ENCODE measurements at places on chromosomes 5 and 9.

- H3K27ac ChIP-seq = no peak overlapping the region
- peak overlapping the region; percentile 60 for H3K4me3 ChIP-seq
- H3K36me3 ChIP-seq = no peaks in the 10 kb centered on the region
Observed at GRCh38 chr5:55231029-55231918, 2.1 kb downstream of the CCNO start.

DNA sequence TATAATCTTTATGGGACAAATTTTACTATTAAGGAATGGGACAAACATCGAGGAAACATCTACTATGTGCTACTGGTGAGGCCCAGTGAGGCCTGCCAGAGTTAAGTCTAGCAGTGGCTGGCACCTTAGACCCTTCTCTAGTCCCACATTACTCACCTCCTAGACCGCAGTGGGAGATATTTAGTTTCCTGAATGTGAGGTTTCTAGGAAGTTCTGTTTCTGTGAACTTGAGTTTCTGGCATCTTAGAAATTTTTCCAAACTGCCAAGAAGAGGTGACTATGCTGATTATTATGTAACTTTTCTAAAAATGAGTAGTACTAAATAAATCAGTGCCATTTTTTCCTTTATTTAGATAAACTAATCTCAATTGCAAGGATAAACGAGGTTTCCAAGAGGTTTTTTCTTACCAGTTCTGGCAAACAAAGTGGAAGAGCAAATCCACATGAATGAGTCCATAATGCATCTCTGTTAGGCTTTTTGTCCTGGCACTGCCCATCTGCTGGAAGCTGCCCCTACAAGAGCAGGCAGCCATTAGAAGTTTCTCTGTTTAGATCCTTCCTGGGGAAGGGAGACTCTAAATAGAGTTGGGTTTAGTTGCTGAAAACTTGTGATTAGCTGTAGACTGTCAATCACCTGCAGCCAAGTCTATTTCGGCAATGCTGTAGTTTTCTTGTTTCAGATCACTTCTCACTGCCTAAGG is 348.7 kb downstream of the MAN2A1 start:
- no peaks in the 10 kb centered on the region for H3K36me3 ChIP-seq
- H3K27me3 ChIP-seq = no peaks in the 10 kb centered on the region
- H3K4me1 ChIP-seq = peaks cover 7% of the 10 kb centered on the region
- H3K27ac ChIP-seq = peak overlapping the region; percentile 6

- no peaks in the 10 kb centered on the region for H3K4me1 ChIP-seq
- no peak overlapping the region for H3K4me3 ChIP-seq
- DNase-seq = no peak
- H3K27me3 ChIP-seq = no peaks in the 10 kb centered on the region
Observed at GRCh38 chr5:40484495-40484894, 195.2 kb upstream of the PTGER4 start.

DNA sequence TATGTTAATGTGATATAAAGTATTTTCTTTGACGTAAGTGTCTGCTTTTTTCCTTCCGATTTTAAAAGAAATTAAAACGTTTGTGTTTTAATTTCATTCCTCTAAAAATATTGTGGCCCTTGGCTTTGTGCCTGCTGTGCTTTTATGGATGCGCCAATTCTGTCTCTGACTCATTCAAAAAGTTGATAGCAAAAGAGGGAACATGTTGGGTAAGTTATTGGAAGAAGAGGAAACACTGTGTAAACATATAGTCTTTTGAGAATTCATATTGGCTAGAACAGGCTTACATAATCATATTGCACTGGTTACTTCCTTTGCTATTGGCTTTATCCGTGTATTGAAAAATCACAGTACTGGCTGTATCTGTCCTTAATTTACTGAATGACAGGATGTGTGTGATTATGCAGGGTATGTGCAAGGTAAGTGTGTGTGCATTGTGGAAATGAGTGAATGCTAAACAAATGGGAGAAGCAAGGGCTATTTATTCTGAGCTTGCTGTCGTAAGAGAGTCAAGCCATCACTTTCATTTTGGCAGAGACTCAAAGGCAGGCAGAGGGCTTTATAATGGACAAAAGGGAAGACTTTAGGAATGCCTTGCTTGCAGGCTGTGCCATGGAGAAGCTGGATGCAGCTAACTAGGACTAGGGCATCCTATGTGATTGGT is 67.8 kb downstream of the SGCD start:
- no peak overlapping the region for H3K4me3 ChIP-seq
- peaks cover 48% of the 10 kb centered on the region for H3K4me1 ChIP-seq
- H3K27me3 ChIP-seq = no peaks in the 10 kb centered on the region
- peak; percentile 35 for DNase-seq
- H3K27ac ChIP-seq = no peak overlapping the region
- no peaks in the 10 kb centered on the region for H3K36me3 ChIP-seq

- no peak for DNase-seq
- no peak overlapping the region for H3K27ac ChIP-seq
- H3K36me3 ChIP-seq = no peaks in the 10 kb centered on the region
- H3K27me3 ChIP-seq = no peaks in the 10 kb centered on the region
- no peaks in the 10 kb centered on the region for H3K4me1 ChIP-seq
- no peak overlapping the region for H3K4me3 ChIP-seq
Observed at GRCh38 chr5:107538331-107538730, 132.4 kb downstream of the EFNA5 start.

- H3K36me3 ChIP-seq = peaks cover 12% of the 10 kb centered on the region
- H3K27me3 ChIP-seq = no peaks in the 10 kb centered on the region
- H3K27ac ChIP-seq = no peak overlapping the region
- H3K4me1 ChIP-seq = no peaks in the 10 kb centered on the region
- DNase-seq = no peak
Observed at GRCh38 chr9:89374176-89374575, 55.9 kb downstream of the SECISBP2 start.

DNA sequence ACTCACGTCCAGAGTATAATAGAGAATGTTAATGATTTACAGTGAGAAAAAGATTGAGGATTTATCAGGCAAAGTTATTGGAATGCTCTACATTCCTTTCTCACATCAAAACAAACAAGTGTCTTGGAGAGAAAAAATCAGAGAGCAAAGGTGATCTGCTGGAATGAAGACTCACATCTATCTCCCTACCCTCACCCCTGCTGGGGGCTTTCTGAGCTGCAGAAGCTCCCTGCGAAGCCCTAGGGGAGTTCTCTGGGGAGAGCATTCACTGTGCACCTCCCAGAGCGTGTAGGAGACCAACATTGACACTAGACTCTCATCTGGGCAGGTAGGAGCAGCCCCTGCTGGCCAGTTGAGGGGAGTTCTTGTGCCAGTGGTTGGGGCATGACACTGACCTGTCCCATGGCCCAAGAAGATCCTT is 76.6 kb upstream of the ADAMTS16 start:
- no peak overlapping the region for H3K4me3 ChIP-seq
- DNase-seq = no peak
- H3K27ac ChIP-seq = no peak overlapping the region
- H3K36me3 ChIP-seq = no peaks in the 10 kb centered on the region
- H3K27me3 ChIP-seq = no peaks in the 10 kb centered on the region

DNA sequence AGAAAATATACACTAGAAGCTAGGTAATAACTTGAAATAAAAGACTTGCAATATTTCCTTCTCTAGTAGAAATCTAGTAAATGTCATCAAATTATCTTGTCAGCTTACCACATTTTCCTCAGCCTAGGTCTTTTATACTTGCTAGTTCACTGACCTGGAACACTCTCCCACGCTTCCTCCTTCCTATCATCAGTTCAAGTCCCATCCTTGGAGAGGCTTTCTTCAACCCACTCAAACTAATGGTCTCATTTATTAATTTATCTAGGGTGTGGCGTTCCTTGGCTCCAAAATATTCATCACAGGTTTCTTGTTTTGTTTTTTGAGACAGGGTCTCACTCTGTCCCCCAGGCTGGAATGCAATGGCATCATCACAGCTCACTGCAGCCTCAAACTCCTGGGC is 2.9 kb downstream of the FAM13B start:
- no peak overlapping the region for H3K4me3 ChIP-seq
- DNase-seq = no peak
- H3K27me3 ChIP-seq = no peaks in the 10 kb centered on the region
- peaks cover 18% of the 10 kb centered on the region for H3K4me1 ChIP-seq

GRCh38 chr9:16258708-16259107 is 611.8 kb downstream of the BNC2 start:
- no peak overlapping the region for H3K4me3 ChIP-seq
- H3K4me1 ChIP-seq = no peaks in the 10 kb centered on the region
- H3K27me3 ChIP-seq = no peaks in the 10 kb centered on the region
- H3K36me3 ChIP-seq = no peaks in the 10 kb centered on the region
- no peak for DNase-seq

GRCh38 chr5:161086461-161086860 is 234.4 kb upstream of the ATP10B start:
- H3K36me3 ChIP-seq = no peaks in the 10 kb centered on the region
- no peaks in the 10 kb centered on the region for H3K27me3 ChIP-seq
- no peaks in the 10 kb centered on the region for H3K4me1 ChIP-seq
- H3K27ac ChIP-seq = no peak overlapping the region

DNA sequence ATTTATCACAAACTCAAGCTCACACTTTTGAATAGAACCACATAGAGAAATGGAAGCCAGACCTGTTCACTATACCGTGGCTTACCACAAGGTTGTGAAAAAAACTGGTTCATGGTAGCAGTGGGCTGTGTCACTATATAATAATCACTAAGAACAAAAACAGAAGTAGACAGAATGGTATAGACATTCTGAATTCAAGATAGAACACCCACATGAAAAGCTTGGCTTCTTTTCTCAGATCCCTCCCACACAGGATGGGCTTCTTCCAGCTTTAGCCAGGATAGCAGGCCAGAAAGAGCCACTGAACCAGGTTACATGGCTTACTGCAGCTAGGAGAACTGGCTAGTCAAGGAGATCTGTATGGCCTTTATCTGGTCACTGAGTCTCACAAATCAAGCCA is 6.1 kb upstream of the NRG2 start:
- no peaks in the 10 kb centered on the region for H3K4me1 ChIP-seq
- no peaks in the 10 kb centered on the region for H3K27me3 ChIP-seq
- DNase-seq = no peak
- H3K36me3 ChIP-seq = no peaks in the 10 kb centered on the region

- no peaks in the 10 kb centered on the region for H3K36me3 ChIP-seq
- H3K27ac ChIP-seq = no peak overlapping the region
- no peaks in the 10 kb centered on the region for H3K4me1 ChIP-seq
Observed at GRCh38 chr5:148094336-148094735, 30.6 kb downstream of the SPINK5 start.

DNA sequence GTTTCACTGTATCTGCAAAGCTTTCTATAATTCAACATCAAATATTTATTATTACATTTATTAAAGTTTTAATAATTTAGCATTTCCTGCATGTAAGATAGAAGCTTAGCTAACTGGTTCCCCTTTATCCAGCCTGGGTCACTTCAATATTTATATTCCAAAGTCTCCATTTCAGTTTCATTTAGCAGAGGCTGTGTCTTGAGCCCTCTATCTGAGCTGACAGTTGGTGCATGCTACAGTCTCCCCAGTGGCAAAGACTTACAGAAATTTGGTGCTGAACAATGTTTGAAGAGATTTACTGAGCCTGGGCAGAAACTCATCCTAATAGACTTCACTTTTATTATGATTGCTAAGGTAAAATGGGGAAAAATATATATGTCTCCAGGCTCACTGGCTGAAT is 279.1 kb downstream of the TRIM32 start:
- H3K36me3 ChIP-seq = no peaks in the 10 kb centered on the region
- no peak overlapping the region for H3K4me3 ChIP-seq

GRCh38 chr9:13952906-13953305 is 361.0 kb downstream of the NFIB start:
- H3K4me1 ChIP-seq = no peaks in the 10 kb centered on the region
- H3K27ac ChIP-seq = no peak overlapping the region
- H3K27me3 ChIP-seq = no peaks in the 10 kb centered on the region
- H3K4me3 ChIP-seq = no peak overlapping the region
- no peak for DNase-seq

GRCh38 chr9:120978987-120979386 is 52.4 kb upstream of the TRAF1 start:
- no peak for DNase-seq
- H3K36me3 ChIP-seq = peaks cover 22% of the 10 kb centered on the region
- no peaks in the 10 kb centered on the region for H3K27me3 ChIP-seq
- H3K27ac ChIP-seq = no peak overlapping the region
- no peak overlapping the region for H3K4me3 ChIP-seq
- no peaks in the 10 kb centered on the region for H3K4me1 ChIP-seq

DNA sequence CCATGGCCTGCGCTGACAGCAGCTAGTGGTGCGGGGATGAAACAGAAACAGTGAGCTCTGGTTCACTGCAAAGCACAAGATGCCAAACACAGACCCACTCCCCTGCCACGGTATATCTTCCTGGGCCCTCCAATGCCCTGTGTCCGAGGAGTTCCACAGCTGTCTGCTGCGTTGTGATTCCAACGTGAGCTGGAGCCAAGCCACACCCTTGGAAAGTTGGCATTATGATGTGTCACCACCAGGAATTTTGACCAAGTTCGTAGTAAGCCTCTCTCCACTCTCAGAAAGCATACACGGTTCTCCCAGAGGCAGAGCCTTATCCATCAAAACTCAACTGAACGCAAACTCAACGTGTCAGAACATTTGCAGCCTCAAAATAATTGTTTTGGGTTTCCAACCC is 55.6 kb downstream of the MACROH2A1 start:
- peaks cover 73% of the 10 kb centered on the region for H3K36me3 ChIP-seq
- H3K4me3 ChIP-seq = no peak overlapping the region
- H3K4me1 ChIP-seq = no peaks in the 10 kb centered on the region
- no peak for DNase-seq

GRCh38 chr5:56310711-56311204 is 77.6 kb upstream of the ANKRD55 start:
- DNase-seq = no peak
- H3K27ac ChIP-seq = no peak overlapping the region
- H3K4me3 ChIP-seq = no peak overlapping the region
- no peaks in the 10 kb centered on the region for H3K4me1 ChIP-seq
- H3K36me3 ChIP-seq = no peaks in the 10 kb centered on the region

DNA sequence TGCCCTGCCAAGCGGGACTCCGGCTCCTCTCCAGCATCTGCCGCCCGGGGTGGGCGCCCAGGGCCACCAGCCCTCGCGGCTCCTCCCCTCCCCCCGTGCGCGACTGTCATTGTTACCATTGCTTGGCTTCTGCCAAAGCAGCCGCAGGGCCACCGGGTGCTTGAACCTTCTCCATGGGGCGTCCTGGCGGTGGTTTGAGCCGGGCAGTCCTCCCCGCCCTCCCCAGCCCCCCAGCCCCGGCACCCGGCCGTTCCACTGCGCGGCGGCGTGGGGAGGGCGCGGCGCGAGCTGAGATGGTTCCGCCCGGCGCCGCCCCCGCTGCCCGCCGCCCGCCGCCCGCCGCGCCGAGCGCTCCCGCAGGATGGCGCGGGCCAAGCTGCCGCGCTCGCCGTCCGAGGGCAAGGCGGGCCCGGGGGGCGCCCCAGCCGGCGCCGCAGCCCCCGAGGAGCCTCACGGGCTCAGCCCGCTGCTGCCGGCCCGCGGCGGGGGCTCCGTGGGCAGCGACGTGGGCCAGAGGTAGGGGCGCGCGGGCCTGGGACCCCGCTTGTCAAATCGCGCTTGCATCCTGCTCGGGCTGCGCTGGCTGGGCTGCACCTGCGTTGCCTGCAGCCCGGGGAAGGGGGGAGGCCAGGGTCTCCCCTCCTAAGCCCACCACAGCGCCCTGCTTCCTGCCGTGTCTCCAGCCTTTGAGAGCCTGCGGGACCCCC is 34.4 kb downstream of the KCNT1 start:
- no peak overlapping the region for H3K4me3 ChIP-seq
- no peaks in the 10 kb centered on the region for H3K4me1 ChIP-seq
- no peak overlapping the region for H3K27ac ChIP-seq
- H3K27me3 ChIP-seq = peaks cover 71% of the 10 kb centered on the region
- no peak for DNase-seq

GRCh38 chr9:112764344-112764743 is 13.8 kb downstream of the SNX30 start:
- peaks cover 8% of the 10 kb centered on the region for H3K4me1 ChIP-seq
- H3K36me3 ChIP-seq = no peaks in the 10 kb centered on the region
- no peaks in the 10 kb centered on the region for H3K27me3 ChIP-seq
- H3K27ac ChIP-seq = no peak overlapping the region
- no peak overlapping the region for H3K4me3 ChIP-seq

Data from tibial artery (tissue), 4 donors.